NCI-H1436 treated with DMSO at 0.1 percent for 48 hours (cell line): ENCODE measurements at places on chromosomes 13 and 19.

DNA sequence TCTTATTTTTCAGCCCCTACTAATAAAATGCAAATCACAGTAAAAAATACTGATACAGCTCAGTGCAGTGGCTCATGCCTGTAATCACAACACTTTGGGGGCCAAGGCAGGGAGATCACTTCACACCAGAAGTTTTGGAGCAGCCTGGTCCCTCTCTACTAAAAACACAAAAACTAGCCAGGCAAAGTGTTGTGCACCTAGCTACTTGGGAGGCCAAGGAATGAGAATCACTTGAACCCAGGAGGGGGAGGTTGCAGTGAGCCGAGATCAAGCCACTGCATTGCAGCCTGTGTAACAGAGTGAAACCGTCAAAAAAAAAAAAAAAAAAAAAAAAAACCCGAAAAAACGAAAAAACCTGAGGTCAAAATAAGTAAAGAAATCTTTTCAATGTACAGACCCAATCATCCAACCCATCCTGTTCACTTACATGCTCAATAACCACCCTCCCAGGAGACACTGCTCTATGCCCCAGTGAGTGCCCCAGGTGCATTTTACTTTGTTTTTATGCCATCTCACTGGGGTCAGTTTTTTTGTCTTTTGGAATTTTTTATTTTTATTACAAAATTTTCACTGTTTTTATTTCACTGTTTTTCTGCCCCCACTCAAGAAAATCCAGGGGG, 107.0 kb downstream of the ZNF486 start:
- no peak for DNase-seq

DNA sequence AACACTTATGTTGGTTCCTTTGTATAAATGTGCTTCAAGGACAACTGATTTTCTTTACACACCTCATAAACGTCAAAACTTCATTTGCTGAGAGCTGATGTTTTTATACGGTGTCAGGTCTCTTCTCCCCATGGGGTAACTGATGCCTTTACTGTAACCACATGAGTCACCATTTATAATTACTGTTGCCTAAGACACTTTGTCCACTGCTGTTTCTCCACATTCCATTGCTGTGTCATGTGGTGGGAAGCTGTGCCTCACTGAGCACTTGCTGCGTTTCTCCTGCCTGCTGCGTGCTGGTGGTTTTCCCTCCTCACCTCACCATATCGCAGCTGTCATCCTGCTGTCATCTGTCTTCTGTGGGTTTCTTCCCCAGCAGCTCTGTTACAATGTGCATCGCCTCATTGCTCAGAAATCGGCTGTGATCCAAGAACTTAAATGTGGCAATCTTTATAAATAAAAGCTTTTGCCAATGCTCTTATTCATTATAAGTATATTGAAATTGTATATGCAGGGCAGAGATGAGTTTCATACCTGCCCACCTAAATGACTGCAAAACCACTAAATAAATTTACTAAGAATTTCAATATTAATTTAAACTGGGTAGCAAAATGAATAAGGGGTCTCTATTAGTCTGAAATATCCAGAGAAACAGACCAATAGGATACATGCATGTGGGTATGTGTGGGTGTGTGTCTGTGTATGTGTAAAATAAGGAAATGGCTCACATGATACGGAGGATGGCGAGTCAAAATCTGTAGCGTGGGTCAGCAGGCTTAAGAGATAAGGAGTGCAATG, 547.0 kb upstream of the SLITRK5 start:
- DNase-seq, result no peak

DNA sequence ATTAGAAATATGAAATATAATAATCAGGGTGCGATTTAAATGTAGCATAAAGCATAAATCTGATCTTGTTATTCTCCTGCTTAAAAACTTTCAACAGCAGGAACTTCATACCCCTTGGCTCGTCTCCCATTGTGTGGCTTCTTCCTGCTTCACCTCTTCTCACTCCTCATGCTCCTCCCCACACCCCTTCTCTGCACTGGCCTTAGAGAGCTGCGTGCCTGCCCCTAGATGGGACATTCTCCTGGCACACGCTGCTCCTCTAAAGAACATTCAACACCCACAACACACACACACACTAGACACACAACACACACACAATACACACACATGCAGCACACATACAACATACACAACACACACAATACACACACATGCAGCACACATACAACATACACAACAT, 104.6 kb upstream of the RAP2A start:
- DNase-seq, result no peak

- peak; percentile 31 for DNase-seq
Observed at GRCh38 chr13:53068585-53069520, 40.2 kb downstream of the OLFM4 start.

GRCh38 chr13:57045826-57046546, 94.7 kb upstream of the PRR20A start:
- no peak for DNase-seq
